ENCODE measurements at places on chromosomes 11 and 22.

DNA sequence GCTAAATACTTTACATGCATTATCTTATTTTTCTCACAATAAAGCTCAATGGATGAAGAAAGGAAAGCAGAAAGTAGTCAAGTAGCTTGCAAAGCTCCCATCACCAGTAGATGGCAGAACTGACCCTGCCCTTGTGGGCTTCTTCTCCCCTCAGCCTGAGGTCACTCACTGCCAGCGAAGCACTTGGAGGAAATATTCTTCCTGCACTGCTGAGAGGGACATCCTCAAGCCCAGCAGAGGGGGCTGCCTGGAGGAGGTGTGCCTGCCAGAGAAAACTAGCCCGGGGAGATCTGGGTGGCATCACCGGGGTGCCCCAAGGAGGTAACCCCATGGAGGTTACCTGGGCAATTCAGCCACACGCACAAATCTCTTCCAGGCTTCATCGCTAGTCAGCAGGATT lies 6.6 kb downstream of the APOL4 start:
- no peak for DNase-seq

DNA sequence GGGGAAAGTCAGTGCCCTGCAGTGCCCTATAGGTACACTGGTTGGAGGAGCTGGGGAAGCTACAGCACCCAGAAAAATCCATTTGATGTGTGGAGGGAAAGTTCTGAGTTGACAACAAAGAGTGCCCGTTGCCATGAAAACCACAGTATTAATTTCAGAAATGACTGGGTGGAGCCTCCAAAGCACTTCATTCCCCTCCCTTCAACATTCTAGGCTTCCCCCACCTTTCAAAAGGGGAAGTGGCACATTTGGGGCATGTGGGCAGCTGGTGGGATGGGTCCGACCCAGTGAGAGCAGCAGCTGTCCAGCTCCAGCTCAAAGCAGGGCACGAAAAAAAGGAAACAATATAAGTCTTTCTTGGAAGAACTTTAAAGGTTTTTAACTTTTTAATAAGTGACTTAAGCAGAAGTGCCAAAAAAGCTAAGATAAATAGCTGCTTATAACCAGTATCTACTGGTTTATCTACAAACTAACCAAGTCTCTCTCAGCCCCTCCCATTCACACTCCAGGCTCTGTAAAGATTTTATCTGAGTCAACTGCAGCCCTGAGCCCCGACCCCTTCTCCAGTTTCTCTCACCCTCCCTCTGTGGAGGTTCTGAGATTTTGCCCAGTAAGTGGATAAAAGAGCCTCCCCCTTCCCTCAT lies 9.0 kb upstream of the AHNAK start:
- DNase-seq, result no peak

DNA sequence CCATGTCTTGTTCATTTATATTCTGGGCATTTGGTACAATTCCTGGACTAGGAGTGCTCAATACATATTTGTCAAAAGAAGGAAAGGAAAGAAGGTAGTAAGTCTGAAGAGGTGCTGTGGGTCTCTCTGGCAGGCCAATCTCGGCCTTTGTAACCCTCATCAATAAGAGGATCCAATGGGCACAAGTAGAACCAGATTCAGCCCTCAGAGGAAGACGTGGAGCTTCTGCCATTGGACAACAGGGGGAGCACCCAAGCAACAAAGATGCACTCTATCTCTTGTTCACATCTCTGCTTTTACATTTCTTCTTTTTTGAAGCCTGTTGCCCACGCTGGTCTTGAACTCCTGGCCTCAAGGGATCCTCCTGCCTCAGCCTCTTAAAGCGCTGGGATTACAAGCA lies 2.2 kb upstream of the VPS11 start:
- DNase-seq, result no peak

DNA sequence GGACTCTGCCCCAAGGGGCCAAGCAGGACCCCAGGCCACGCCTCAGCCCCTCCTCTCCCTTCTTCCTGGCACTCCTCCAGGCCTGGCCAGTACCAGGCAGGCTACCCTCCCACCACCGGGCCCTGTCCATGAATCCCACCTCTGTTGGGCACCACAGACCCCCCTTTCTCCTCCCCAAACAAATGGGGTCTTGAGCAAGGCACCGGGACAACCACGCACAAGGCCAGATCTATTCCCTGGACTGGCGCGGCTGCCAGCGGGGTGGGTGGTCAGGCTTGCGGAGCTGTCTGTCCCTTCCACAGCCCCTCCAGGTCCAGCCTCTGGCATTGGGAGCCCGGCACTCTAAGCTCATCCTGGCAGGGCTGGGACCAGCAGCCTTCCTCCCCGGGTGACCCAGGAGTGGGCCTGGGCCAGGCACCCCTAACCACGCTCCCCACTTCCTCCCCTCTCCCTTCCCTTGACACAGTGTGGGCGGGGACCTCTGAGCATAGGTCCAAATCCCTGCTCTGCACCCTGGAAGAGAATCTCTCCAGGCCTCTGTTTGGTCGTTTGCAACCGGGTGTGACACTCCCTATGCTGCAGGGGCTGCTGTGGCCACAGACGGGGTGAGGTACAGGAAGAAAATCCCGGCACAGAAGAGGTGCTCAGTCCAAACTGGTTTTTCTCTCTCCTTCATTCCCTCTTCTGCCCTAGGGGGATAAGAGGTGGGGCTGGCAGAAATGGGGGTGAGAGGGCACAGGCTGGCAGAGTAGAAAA lies 14.6 kb downstream of the ELFN2 start:
- no peak for DNase-seq

DNA sequence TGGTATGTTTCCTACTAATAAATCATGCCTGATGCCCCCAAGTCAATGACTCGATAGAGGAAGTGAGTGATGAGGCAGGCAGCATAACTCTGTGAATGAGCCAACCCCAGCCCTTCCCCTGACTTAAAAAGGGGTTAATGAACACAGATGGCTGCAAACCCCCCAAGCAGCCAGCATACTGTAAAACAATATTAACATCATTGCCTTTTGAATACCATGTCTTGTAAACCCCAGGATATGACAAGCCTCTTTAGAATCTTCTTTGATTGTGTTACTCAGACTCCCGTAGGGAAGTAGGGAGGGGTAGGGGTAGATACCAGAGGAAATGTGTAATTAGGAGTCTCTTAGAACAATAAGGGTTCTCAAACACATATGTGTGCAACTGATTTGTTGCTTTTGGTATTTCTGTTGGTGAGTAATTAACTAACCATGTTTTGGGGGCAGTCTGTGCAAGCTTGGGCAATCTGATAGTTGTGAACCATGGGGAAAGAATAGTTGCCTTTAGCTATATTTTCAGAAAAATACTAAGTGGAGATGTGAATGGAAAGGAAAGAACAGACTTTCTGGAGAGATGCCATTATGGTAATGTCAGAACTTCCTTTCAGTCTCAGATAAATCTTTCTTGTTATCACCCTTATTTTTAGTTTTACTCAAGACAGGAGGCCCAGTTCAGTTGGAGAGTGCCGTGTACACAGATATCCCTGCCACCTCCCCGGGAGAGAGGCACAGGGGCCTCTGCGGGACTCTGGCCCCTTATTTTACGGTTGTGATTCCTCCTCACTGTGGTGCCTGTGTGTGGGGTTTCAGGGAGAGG lies 701.8 kb downstream of the NTM start:
- DNase-seq, result no peak

DNA sequence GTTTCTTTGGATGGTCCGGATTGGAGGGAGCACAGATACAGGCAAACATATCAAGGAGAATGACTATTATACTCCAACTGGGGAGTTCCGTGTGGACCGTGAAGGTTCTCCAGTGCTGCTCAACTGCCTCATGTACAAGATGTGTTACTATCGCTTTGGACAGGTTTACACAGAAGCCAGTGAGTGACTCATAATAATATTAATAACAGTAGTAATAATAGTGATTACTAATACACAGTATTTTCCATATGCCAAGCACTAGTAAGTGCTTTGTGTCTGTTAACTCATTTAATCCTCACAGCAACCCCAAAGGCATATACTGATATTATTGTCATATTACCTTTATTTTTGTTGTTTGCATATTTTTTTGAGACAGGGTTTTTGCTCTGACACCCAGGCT lies 6.6 kb upstream of the CHEK1 start:
- no peak for DNase-seq

DNA sequence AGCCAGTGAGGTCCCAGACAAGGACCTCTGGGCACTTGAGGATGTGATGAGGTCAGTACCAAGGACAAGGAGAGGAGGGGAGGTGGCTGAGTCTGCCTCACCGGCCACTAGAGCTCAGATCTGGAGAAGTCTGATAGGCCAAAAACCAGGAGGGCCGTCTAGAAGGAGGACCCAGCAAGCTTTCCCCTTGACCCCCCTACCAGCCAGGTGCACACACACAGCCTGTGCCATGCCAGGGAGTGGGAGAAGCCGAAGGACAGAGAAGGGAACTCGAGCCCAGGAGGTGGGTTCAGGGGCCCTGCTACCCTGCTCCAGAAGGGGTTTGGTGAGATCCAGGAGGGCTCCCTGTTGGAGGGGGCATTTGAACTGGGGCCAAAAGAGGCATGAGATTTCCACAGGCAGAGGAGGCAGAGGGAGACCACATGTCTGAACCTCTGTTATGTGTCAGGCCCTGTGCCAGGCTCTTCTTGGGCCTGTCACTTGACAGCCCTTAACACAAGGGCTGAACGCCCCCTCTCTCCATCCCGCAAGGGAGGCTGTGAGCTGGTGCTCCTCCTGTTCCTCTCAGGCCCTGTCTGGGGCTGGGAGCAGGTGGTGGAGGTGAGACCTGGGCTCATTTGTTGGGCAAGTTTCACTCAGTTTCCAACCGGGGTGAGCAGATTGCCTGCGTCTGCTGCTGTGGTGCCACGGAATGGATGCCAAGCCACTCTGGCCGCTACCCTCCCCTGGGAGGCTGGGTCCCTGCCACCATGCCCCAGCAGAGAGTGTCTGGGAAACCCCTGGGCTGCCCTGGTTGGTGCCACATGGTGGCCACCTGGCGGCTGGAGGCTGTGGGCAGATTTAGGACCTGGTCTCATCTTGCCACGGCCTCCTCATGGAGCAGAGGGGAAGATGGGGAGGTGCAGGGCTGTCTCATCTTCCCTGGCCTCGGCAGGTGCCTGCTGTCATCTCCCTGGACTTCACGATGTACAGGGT lies 65.2 kb downstream of the MPPED1 start:
- DNase-seq, result no peak

GRCh38 chr11:57368106-57368844 lies 12.7 kb downstream of the PRG3 start:
- DNase-seq, result no peak

DNA sequence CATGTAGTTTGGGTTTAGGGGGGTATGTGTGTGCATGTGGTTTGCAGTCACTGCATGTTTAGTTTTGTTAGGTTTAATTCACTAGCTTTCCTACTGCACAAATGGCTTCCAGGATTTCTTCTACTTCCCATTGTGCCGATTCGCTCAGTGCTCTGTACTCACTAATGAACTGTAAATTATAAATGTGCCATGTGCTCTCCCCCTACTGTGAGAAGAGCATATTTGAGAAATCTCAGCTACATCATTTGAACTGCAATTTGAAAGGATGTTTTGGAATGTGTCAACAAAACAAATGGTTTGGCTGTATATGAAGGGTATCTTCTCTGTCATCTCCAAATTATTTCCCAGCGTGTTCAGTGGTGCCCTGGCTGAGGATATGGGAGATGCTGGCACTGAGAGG lies 28.1 kb downstream of the CYB5R2 start:
- no peak for DNase-seq

- no peak for DNase-seq
Observed at GRCh38 chr11:106761240-106761639, 257.0 kb downstream of the GUCY1A2 start.
